Germinal center (tissue), 1 donor: ENCODE measurements at places on chromosomes 4 and X.

DNA sequence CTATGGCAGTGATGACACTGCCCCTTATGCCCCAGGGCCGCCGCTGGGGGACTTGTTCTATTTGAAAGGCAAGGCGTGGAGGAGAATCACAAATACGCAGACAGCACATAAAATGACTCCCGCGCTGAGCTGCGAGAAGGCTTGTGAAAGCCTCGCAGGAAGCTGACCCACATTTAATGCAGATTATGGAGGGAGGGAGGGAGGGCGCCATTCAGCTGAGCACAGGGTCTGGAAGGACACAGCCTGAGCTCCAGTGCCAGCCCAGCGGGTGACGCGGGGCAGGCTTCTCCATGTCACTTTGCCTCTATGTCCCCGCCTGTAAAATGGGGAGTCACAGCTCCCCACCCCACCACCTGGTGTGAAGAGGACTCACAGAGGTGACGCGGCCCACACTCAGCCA is 14.3 kb downstream of the ABLIM2 start:
- DNase-seq: no peak

DNA sequence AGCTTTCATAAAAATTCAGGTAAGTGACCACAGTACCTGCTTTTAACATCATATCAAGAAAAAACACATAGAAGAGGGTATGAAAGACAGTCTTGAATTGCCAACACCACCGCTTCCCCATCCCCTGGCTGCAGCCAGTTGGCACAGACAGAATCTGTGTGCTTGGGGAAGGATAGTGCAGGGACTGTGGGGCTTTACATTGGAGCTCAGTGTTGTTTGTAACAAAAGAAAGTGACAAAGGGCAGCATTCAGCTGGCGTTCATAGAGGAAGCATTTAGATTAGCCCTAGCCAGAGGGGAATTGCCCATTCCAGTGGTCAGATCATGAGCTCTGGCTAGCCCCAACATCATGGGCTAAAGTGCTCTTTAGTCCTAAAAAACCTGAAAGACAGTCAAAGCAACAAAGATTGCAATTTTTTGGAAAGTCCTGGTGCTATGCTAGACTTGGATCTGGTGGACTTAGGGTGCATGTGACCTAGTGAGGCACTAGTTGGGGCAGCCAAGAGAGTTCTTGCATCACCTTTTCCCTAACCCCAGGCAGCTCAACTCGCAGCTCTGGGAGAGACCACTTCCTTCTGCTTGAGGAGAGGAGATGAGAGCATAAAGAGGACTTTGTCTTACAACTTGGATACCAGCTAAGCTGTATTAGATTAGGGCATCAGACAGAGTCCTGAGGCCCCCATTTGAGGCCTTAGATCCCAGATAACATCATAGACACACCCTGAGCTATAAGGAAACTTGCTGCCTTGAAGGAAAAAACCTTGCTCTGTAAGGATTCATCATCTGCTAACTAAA is 1602.4 kb upstream of the ADGRL3 start:
- DNase-seq: no peak

DNA sequence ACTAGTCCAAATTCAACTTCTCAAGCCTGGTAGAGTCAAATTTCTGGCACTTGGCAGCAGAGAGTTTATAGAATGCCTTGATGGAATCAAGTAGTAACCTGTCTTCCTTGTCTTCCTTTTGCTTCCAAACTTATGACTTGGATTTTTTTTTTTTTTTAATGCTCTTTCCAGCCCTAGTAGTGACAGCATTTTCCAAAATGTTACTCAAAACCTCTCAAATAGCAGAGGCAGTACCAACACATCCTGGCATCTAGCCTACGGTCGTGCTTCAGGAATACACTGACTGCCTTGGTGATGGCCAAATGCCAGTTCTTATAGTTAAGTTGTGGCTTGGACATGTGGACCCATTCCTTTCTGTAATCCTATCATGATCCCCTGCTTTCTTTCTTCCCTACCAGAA is 46.0 kb downstream of the GALNT7 start:
- no peak for DNase-seq

GRCh38 chr4:147617841-147618691 is 869 bp downstream of the TMEM184C start:
- DNase-seq: peak; percentile 19

DNA sequence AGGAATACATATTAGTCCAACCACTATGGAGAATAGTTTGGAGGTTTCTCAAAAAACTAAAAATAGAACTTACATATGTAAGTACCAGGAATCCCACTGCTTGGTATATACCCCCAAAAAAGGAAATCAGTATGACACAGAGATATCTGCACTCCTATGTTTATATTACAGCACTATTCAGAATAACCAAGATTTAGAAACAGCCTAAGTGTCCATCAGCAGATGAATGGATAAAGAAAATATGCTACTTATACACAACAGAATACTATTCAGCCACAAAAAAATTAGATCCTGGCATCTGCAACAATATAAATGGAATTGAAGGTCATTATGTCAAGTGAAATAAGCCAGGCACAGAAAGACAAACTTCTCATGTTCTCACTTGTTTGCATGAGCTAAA is 27.5 kb upstream of the ABCG2 start:
- DNase-seq: no peak
